ENCODE measurements at places on chromosomes 12 and 14. TPM values are rescaled to one million over a fixed set of nuclear protein-coding genes. Genes with fewer than 3 reads are reported as not detected.

The STX2 gene
- 19.8 TPM for total RNA-seq

The AKAP5 gene
- 1.7 TPM for total RNA-seq

The GALNT16 gene
- 3.3 TPM for total RNA-seq

The SLC16A7 gene
- total RNA-seq = 32.8 TPM

The ISCU gene
- 190 TPM for total RNA-seq

The SPIC gene
- total RNA-seq = not detected

The PARPBP gene
- 6.6 TPM for total RNA-seq

DNA sequence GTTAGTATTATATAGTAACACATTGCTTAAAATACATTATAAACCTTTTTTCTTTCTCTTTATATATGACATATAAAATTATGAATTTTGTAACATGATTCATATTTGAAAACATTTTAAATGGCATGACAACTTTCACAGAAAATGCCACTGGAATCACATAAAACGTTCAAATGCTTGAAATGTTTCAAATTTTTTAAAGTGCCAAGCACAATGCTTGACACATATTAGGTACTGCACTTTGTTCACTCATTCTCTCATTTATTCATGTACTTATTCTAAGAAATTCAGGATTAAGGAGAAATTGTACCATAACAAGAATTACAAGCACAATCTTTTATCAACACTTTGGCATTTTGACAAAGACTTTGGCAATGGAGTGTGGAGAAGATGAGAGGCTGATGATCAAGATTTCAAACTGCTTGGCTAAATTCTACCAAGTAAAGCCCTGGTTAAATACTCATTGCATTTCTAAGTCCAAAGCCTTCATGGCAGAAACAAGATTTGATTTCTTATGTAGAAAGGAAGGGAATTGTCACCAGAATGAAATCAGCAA is 232.2 kb downstream of the C12orf50 start:
- no peaks in the 10 kb centered on the region for H3K27me3 ChIP-seq
- H3K4me1 ChIP-seq = no peaks in the 10 kb centered on the region
- no peak for DNase-seq
- no peak overlapping the region for H3K27ac ChIP-seq

GRCh38 chr14:32509632-32510187 is 180.6 kb downstream of the AKAP6 start:
- no peak for DNase-seq
- no peaks in the 10 kb centered on the region for H3K27me3 ChIP-seq
- no peaks in the 10 kb centered on the region for H3K4me1 ChIP-seq
- no peaks in the 10 kb centered on the region for H3K36me3 ChIP-seq
- no peak overlapping the region for H3K4me3 ChIP-seq
- H3K27ac ChIP-seq = no peak overlapping the region

GRCh38 chr14:44963775-44964380 is 1.9 kb downstream of the TOGARAM1 start:
- no peaks in the 10 kb centered on the region for H3K27me3 ChIP-seq
- H3K4me1 ChIP-seq = peaks cover 45% of the 10 kb centered on the region
- H3K36me3 ChIP-seq = no peaks in the 10 kb centered on the region

GRCh38 chr14:75559451-75560222 is 18.8 kb upstream of the FLVCR2 start:
- H3K4me3 ChIP-seq = no peak overlapping the region
- H3K36me3 ChIP-seq = no peaks in the 10 kb centered on the region
- H3K27me3 ChIP-seq = no peaks in the 10 kb centered on the region
- H3K27ac ChIP-seq = no peak overlapping the region

DNA sequence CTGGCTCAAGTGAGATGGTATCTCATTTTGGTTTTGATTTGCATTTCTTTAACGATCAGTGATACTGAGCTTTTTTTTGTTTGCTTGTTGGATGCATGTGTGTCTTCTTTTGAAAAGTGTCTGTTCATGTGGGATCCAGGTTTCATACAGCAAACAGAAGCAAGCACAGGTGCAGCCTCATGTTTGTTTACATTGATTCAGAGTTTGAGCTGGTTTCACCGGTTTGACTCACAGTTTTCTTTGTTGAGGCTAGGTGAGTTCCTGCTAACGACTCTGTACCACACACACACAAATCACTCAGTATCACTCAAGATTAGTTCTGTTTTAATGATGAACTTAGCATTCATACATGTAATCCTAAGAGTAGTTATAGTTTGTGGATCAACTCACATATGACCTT is 3.7 kb downstream of the OR10G2 start:
- H3K4me1 ChIP-seq = no peaks in the 10 kb centered on the region
- no peaks in the 10 kb centered on the region for H3K27me3 ChIP-seq
- no peak for DNase-seq
- no peak overlapping the region for H3K4me3 ChIP-seq
- H3K27ac ChIP-seq = no peak overlapping the region

- no peaks in the 10 kb centered on the region for H3K4me1 ChIP-seq
- H3K27ac ChIP-seq = no peak overlapping the region
- DNase-seq = peak; percentile 19
- H3K27me3 ChIP-seq = no peaks in the 10 kb centered on the region
Observed at GRCh38 chr12:85866986-85867776, 6.9 kb upstream of the NTS start.

GRCh38 chr12:19415563-19415962 is 23.7 kb upstream of the AEBP2 start:
- H3K36me3 ChIP-seq = no peaks in the 10 kb centered on the region
- no peaks in the 10 kb centered on the region for H3K27me3 ChIP-seq
- no peak overlapping the region for H3K4me3 ChIP-seq
- no peak for DNase-seq

- no peak overlapping the region for H3K27ac ChIP-seq
- no peak for DNase-seq
- H3K4me3 ChIP-seq = no peak overlapping the region
Observed at GRCh38 chr12:66340131-66340530, 37.8 kb downstream of the HELB start.

DNA sequence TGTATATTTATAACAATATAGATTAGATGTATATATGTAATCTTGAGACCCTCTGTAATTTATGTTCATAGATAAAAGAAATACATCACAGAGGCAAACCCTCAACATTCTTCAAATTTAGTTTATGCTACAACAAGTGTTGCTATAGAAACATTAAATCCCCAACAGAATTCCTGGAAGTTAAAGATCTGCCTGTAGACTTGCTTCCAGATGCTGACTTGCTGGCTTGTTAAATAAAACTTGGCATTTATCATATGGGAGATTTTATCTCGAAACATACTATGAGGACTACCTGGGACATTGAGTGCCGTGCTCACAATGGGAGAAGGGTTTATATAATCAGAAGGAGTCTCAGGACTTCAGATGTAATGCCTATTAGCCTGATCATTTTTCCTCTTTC is 136.3 kb upstream of the PLXNC1 start:
- DNase-seq = no peak
- H3K27me3 ChIP-seq = no peaks in the 10 kb centered on the region
- no peak overlapping the region for H3K27ac ChIP-seq
- no peaks in the 10 kb centered on the region for H3K36me3 ChIP-seq

DNA sequence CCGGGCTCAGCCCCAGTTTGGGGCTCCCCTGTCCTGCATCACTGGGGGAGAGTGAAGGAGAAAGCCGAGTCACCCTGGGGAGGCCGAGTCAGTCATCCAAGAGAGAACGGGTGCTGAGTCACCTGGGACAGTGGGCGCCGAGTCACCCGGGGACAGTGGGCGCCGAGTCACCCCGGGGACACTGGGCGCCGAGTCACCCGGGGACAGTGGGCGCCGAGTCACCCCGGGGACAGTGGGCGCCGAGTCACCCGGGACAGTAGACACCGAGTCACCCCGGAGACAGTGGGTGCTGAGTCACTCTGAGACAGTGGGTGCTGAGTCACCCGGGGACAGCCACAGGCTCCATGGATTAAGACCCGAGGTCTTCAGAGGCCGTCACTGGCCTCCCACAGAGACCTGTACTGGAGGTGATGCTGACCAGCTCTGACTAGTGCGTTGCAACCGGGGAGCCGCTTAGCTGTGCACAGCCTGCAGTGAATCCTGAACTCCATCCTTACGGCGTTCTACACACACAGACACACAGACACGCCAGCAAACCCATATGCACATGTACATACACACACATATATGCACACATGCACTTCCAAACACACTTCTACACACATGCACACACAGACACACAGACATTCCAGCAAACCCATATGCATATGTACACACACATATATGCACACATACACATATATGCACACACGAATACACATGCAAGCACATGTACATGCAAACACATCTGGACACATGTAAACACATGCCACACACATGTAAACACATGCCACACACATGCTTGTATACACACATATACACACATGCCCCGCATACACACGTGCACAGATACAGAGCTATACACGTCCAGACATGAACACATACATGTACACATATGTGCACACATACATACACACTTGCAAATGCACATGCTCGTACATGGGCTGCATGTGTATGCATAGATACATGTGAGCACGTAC is 64.9 kb upstream of the GALNT9 start:
- H3K4me3 ChIP-seq = no peak overlapping the region
- H3K4me1 ChIP-seq = no peaks in the 10 kb centered on the region
- H3K36me3 ChIP-seq = no peaks in the 10 kb centered on the region
- DNase-seq = no peak
- no peaks in the 10 kb centered on the region for H3K27me3 ChIP-seq

- no peak overlapping the region for H3K4me3 ChIP-seq
- no peak overlapping the region for H3K27ac ChIP-seq
- DNase-seq = no peak
- H3K27me3 ChIP-seq = peaks cover 3% of the 10 kb centered on the region
- H3K36me3 ChIP-seq = no peaks in the 10 kb centered on the region
Observed at GRCh38 chr12:124621296-124621660, 53.9 kb upstream of the NCOR2 start.

GRCh38 chr12:103884316-103884715 is 43.3 kb upstream of the NT5DC3 start:
- no peak overlapping the region for H3K27ac ChIP-seq
- H3K36me3 ChIP-seq = no peaks in the 10 kb centered on the region
- H3K4me3 ChIP-seq = no peak overlapping the region
- H3K27me3 ChIP-seq = no peaks in the 10 kb centered on the region
- peaks cover 11% of the 10 kb centered on the region for H3K4me1 ChIP-seq

DNA sequence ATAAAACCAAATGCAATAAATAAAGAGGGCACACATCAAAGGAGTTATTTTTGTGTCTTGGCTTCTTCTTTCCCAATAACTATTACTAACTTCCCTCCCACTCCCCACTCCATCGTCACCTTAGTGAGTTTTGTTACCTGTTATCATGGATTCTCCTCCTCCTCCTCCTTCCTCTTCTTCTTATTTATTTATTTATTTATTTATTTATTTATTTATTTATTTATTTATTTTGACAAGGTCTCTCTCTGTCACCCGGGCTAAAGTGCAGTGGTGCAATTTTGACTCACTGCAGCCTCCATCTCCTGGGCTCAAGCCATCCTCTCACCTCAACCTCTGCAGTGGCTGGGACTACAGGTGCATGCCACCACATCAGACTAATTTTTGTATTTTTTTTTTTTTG is 26.4 kb downstream of the WIF1 start:
- H3K36me3 ChIP-seq = no peaks in the 10 kb centered on the region
- no peaks in the 10 kb centered on the region for H3K4me1 ChIP-seq
- no peak overlapping the region for H3K27ac ChIP-seq
- H3K27me3 ChIP-seq = peaks cover 22% of the 10 kb centered on the region

GRCh38 chr12:40552868-40553267 is 139.4 kb upstream of the CNTN1 start:
- no peak overlapping the region for H3K4me3 ChIP-seq
- no peak for DNase-seq
- H3K27ac ChIP-seq = no peak overlapping the region
- H3K27me3 ChIP-seq = no peaks in the 10 kb centered on the region
- H3K4me1 ChIP-seq = no peaks in the 10 kb centered on the region
- no peaks in the 10 kb centered on the region for H3K36me3 ChIP-seq

- no peak overlapping the region for H3K4me3 ChIP-seq
- no peaks in the 10 kb centered on the region for H3K36me3 ChIP-seq
- H3K27me3 ChIP-seq = no peaks in the 10 kb centered on the region
Observed at GRCh38 chr12:44689587-44689986, 186.5 kb downstream of the NELL2 start.

- peaks cover 9% of the 10 kb centered on the region for H3K4me1 ChIP-seq
- H3K27ac ChIP-seq = no peak overlapping the region
- no peak overlapping the region for H3K4me3 ChIP-seq
- peaks cover 3% of the 10 kb centered on the region for H3K36me3 ChIP-seq
- no peak for DNase-seq
- H3K27me3 ChIP-seq = no peaks in the 10 kb centered on the region
Observed at GRCh38 chr12:7096979-7097378, 4.7 kb upstream of the C1R start.

DNA sequence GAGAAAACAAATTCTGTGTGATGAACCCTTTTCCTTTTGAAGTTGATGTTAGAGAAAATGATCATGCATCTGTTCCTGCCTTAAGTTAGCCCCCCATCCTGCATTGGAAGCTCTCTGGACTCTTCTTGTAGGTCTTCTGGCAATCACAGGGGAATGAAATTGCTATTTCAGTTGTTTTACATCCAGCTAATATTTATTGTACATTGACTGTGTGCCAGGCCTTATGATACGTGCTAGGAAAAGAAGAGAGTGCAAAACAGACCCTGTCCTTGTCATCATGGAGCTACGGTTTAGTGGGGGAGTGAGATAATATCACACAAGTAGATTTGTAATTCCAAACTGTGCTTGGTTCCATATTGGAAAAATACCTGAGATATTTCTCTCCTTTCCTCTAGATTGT is 118.6 kb downstream of the TGFB3 start:
- H3K4me1 ChIP-seq = no peaks in the 10 kb centered on the region
- no peaks in the 10 kb centered on the region for H3K27me3 ChIP-seq
- no peaks in the 10 kb centered on the region for H3K36me3 ChIP-seq
- no peak overlapping the region for H3K4me3 ChIP-seq
- DNase-seq = no peak

DNA sequence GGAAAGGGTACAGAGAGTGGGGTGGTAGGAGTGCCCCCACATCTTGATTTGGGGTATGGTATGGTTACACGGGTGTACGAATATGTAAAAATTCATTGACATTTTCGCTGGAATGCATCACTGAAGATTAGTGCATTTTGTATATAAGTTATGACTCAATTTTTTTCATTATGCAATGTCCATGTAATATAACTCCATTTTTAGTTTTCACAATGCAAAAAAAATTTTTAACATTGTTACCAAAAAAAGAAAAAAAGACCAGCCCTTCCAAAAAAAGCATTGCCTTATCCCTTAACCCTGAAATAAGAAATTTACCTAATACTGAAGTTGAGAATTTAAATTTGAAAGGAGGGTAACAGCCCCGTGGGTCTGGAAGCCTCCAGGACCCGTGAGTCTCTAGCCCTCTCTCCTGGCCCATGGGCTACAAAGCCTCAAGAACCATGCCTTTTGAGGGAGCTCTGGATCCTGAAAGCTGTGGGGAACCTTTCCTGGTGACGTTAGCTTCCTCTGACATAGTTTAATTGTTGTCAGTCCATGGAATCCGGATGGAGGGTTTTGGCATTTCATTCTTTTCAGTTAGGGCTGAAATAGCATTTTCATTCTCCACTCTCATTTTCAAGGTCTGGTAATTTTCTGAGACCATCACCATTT is 55.6 kb upstream of the ACTN1 start:
- no peaks in the 10 kb centered on the region for H3K27me3 ChIP-seq
- H3K27ac ChIP-seq = no peak overlapping the region
- H3K4me1 ChIP-seq = no peaks in the 10 kb centered on the region
- H3K36me3 ChIP-seq = no peaks in the 10 kb centered on the region

All from B cell (primary cell).